ENCODE measurements at places on chromosomes 6 and 20. TPM values are rescaled to one million over a fixed set of nuclear protein-coding genes. Genes with fewer than 3 reads are reported as not detected.

Gene HLA-DPA1
- 0.69 TPM for total RNA-seq

Gene BPIFB2
- not detected for total RNA-seq

Gene CEP162
- 5.3 TPM for total RNA-seq

Gene TUBB1
- total RNA-seq, result not detected

Gene LRRC73
- total RNA-seq, result 2.9 TPM
